ENCODE measurements at places on chromosomes 2 and 18. TPM values are rescaled to one million over a fixed set of nuclear protein-coding genes. Genes with fewer than 3 reads are reported as not detected.

Gene CGREF1
- 0.96 TPM for total RNA-seq

Gene TGFA
- total RNA-seq: 42.6 TPM

Gene PROC
- 0.20 TPM for total RNA-seq

Gene FAM228A
- not detected for total RNA-seq

Gene VWA3B
- total RNA-seq: 0.40 TPM

Gene RESP18
- not detected for total RNA-seq

Gene LINC00305
- total RNA-seq: not detected

Gene CASP10
- total RNA-seq: 11.2 TPM

Gene RIT2
- not detected for total RNA-seq

- no peak for ATAC-seq
These were observed 50.1 kb downstream of the ATOH8 start for GRCh38 chr2:85803704-85804425.

GRCh38 chr18:48412339-48412929, 3.3 kb upstream of the ZBTB7C start:
- no peak for ATAC-seq

- ATAC-seq: no peak
These were observed 176.3 kb downstream of the SEPTIN10 start for GRCh38 chr2:109437325-109438090.

DNA sequence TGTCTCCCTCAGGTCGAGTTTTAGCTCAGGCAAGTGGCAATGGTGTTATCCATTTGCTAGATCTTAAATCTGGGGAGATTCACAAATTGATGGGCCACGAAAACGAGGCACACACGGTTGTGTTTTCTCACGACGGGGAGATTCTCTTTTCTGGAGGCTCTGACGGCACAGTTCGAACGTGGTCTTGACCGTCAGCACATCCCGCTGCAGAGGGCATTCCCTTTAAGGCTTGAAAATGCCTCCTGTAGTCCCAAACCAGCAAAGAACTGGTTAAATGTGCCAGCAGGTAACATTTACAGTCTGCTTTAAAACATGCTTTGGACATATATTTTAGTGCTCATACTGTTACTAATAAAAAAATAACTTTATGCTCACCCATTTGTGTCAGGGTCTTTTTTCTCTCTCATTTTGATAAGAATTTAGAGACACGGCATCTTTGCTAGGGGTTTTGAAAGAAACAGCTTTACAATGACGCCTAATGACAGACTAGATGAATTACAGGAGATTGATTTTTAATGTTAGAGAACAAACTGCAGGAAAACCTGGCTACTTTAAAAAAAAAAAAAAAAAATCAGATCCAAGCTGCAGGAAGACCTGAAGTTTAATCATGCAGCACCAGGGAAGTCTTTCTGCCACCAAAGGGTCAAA, 602 bp upstream of the VWC2L start:
- ATAC-seq: no peak

DNA sequence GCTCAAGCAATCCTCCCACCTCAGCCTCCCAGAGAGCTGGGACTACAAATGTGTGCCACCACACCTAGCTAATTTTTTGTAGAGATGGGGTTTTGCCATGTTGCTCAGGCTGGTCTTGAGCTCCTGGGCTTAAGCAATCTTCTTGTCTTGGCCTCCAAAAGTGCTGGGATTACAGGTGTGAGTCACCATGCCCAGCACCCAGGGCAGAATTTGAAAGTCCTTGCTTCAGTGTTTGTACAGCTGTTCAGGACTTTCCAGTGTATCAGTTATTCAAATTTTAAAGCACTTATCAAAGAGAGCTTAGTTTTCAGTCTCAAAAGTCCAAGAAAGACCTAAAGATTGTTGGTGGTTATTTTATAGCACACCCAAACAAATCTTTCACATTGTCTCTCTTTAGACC, 43.6 kb upstream of the VPS54 start:
- ATAC-seq: peak; percentile 58

GRCh38 chr2:30689496-30690125, 117.6 kb downstream of the CAPN13 start:
- no peak for ATAC-seq

- peak; percentile 0 for ATAC-seq
These were observed 1.1 kb upstream of the MAT2A start for GRCh38 chr2:85537600-85538506.

DNA sequence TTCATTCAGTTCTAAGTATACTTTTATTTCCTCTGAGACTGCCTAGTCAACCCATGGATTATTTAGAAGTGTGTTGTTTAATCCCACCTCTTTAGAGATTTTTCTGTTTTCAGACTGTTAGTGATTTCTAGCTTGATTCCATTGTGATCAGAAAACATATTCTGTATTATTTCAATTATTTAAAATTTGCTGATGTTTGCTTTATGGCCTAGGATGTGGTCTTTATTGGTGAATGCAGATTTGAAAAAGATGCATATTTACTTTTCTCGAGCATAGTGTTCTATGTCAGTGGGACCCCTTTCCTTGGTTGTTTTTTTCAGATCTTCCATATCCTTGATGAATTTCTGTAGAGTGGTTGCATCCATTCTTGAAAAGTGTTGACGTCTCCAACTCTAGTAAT, 487.2 kb upstream of the HS6ST1 start:
- ATAC-seq: no peak

- ATAC-seq: no peak
These were observed 317.8 kb downstream of the EPHA4 start for GRCh38 chr2:221254299-221254698.

DNA sequence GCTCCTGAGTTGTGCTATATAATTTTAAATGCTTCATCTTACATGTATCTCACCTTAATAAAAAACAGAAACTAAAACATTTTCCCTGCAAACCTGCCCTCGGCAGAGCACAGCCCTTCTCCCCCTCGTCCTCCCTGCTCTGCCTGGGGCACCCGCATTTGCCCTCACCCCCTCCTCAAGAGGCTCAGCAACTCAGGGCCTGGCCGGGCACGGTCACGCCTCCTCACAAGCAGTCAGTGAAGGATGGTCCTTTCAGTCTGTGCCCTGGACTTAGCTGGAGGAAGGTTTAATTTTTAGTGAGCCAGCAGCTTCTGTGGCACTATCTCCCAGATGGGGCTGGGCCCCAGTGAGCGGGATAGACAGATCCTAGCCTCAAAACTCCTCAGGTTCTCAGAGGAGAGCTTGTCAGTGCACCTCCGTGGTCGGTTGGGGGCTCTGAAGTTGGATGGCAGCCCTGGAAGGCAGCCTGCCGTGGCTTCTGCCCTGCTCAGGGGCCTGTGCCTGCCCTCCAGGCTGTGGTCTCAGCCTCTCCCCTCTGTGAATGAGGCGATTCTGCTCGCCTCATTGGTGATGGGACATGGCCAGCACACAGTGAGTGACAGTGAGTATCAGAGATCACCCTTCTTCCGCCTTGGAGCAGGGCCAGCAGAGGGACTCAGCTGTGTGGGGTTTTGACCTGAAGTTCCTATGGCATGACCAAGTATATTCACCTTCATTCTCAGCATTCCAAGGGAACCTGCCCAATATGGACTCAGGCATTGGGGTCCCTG, 56.3 kb upstream of the AFF3 start:
- ATAC-seq: no peak

- ATAC-seq: no peak
These were observed 4.3 kb downstream of the HNRNPLL start for GRCh38 chr2:38598200-38598990.

- ATAC-seq: no peak
These were observed 112.5 kb upstream of the ODC1 start for GRCh38 chr2:10560626-10561025.

- no peak for ATAC-seq
These were observed 144.7 kb upstream of the NCK2 start for GRCh38 chr2:105600037-105600442.

- no peak for ATAC-seq
These were observed 286.4 kb upstream of the MMADHC start for GRCh38 chr2:149873936-149874335.

DNA sequence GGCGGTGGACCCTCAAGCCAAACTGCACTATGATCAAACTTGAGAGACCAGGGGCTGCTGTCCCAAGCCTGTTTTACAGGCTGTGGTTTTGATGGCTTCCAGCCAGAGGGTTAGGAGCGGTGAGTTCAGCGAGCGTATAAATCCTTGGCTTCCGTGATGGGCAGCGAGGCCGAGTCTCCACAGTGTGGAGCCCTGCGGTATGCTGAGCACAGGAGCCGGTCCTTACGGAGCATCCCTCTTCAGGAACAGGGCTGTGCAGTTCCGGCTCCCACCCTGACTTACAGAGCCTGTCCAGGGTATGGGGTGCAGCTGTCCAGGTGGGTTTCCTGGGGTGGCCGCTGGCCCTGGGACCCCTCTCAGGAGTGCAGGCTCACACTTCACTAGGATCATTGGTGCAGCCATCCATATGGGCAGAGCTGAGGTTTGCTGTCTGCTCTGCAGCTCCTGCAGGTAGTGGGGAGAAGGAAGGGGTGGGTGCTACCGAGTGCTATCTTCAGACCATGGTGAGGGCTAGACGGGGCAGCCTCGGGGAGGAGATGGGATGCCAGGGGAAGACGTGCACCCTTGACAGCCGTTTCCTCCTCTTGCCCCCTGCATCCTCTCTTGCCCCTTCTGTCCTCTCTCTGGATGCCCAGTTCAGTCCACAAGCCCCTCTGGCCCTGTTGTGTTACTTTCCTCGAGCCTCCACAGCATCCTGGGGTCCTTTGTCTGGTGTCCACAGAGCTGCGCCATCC, 104.3 kb downstream of the FAM210A start:
- ATAC-seq: no peak

DNA sequence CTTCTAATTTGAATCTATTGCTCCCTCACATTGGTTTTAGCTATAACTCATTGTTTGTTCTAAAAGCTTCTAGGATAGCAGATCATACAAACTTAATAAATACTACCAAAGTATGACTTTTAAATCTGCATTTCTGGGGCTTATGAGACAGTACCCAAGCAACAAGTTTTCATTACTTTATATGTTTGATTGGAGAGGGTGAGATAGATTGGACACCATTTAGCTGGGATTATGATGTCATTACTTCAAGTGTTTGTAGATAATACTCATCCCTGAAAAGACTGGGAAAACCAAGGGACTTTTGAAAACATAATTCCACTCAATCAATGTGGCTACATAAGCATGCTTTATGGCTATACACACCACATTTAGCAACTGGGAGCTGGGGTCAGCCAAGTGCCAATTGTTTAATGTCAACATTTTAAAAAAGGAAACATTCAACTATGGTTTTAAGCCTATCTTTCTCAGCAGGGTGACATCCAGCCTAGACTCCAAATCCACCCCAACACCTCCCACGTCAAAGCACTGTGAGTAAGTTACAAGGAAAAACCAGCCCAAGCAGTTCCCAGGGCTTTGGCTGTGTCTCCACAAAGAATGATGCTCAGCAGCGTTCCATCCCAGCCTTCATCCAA, 119.9 kb downstream of the ETAA1 start:
- peak; percentile 57 for ATAC-seq

DNA sequence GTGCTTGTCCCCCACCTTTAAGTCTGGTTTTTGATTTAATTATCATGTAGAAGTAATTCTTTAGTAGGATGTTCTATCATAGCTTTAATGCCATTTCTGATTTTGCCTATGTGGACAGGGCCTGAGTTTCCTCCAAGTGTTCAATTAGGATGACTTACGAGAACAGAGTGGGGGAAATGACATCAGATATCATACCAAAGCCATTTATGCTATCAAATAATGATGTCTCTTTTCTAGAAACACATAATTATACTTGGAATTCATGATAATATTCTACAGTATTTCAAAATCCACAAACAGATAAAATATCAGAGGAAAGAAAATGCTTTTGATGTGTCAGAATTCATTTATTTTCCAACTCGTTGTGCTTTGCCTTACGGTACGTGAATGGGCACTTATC, 165.9 kb upstream of the SPRED2 start:
- no peak for ATAC-seq

- ATAC-seq: no peak
These were observed 111.2 kb upstream of the FSHR start for GRCh38 chr2:49265471-49265870.

DNA sequence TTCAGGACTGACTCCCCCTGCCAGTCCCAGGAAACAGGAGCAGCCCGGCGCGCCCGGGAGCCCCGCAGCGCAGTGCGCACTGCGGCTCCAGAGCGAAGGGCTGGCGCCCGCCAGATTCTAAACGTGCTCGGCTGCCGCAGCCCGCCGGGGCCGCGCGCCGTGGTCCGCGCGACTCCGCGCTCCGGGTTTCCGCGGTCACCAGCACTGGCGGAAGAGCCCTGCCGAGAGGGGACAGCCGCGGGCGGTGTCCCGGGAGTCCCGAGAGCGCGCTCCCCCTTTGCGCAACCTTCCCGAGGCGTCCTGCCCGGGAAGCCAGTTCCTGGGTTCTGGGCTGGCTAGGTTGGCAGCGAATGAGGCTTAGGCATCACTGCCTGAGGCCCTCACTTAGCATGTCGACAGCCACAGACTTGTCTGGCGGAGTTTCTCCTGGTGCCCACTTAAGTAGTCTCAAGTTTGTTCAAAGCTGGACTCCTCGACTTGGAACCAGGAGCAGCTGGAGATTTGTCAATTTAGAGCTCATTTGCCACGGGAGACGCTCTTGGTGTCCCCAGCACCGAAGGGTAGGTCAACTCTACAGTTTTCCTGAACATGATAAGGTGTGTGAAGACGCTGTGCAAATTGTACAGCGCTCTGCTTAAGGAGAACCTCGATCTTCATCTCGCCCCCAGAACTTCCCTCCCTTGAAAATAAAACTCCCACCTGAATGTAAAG, 1.5 kb upstream of the VSNL1 start:
- ATAC-seq: peak; percentile 87

- no peak for ATAC-seq
These were observed 338.2 kb downstream of the EIPR1 start for GRCh38 chr2:3039188-3040065.

GRCh38 chr2:228556717-228557116, 375.2 kb upstream of the SPHKAP start:
- no peak for ATAC-seq

GRCh38 chr18:80143881-80144280, 34.8 kb downstream of the ADNP2 start:
- ATAC-seq: no peak

GRCh38 chr2:64063454-64063853, 44.2 kb upstream of the VPS54 start:
- no peak for ATAC-seq

DNA sequence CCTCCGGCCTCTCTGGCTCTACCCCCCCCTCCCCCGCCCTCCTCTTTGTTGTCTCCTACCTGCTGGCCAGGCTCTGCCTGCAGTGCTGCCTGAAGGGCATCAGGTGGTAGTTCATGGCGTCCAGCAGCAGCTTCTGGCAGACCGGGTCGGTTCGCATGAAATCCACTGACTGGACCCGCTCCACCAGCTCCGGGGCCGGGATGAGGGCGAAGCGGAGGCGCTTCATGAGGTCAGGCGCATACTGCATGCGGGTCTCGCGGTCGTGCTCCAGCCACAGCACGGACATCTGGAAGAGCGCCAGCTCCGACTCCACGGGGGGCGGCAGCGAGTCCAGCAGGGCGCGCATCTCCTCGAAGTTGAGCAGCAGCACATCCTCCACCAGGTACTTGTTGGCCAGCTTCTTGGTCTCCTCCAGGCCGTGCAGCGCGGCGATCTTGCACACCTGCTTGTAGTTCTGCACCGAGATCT, 3.2 kb downstream of the KLHL14 start:
- ATAC-seq: no peak

All from esophagus mucosa (tissue), 1 donor.